Gastroesophageal sphincter (tissue), 4 donors: ENCODE measurements at places on chromosomes 7 and 10.

GRCh38 chr7:104973909-104974415, 40.0 kb upstream of the KMT2E start:
- ATAC-seq, result peak; percentile 17
- no peak overlapping the region for H3K4me3 ChIP-seq
- no peaks in the 10 kb centered on the region for H3K27me3 ChIP-seq
- H3K27ac ChIP-seq, result peak overlapping the region; percentile 73
- no peaks in the 10 kb centered on the region for H3K36me3 ChIP-seq
- H3K4me1 ChIP-seq, result peaks cover 60% of the 10 kb centered on the region

GRCh38 chr7:122965306-122965705, 30.2 kb downstream of the TAS2R16 start:
- H3K27me3 ChIP-seq, result no peaks in the 10 kb centered on the region
- H3K4me1 ChIP-seq, result no peaks in the 10 kb centered on the region
- no peaks in the 10 kb centered on the region for H3K36me3 ChIP-seq
- ATAC-seq, result no peak
- H3K4me3 ChIP-seq, result no peak overlapping the region

DNA sequence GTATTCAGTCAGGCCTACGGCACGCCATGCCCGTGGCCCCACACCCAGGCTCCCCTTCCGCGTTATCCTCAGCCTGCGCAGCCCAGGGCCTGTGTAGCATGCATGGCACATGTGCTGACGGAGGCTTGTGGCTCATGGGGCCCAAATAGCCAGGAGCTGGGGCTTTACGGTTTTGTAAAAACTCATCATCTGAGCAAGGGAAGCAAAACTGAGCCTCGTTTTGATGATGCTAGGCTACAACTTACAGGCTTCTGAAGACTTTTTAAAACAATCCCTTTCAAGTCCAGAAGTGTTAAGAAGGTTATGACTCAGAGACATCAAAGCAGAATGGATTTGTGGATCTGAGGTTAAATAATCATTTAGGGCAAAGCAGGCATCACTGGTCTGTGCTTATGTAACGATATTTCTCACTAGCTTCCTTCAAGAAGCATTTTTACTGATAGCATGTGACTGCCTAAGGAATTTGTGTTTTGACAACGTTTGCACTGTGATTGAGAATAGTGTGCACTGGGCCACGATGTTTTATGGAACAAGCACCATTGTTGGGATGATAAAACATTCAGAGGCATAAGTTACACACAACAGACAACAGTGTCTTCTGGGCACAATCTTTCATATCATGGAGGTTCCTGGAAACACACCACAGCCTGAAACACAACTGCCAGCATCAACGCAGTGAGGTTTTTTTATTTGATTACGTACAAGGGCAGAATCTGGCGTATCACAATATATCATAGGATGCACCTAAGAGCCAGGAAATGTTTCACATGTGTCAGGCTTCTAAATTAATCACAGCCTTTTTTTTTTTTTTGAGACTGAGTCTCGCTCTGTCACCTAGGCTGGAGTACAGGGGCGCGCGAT, 274.3 kb downstream of the CCDC3 start:
- H3K36me3 ChIP-seq, result no peaks in the 10 kb centered on the region
- ATAC-seq, result no peak
- peak overlapping the region; percentile 62 for H3K27ac ChIP-seq
- no peak overlapping the region for H3K4me3 ChIP-seq

DNA sequence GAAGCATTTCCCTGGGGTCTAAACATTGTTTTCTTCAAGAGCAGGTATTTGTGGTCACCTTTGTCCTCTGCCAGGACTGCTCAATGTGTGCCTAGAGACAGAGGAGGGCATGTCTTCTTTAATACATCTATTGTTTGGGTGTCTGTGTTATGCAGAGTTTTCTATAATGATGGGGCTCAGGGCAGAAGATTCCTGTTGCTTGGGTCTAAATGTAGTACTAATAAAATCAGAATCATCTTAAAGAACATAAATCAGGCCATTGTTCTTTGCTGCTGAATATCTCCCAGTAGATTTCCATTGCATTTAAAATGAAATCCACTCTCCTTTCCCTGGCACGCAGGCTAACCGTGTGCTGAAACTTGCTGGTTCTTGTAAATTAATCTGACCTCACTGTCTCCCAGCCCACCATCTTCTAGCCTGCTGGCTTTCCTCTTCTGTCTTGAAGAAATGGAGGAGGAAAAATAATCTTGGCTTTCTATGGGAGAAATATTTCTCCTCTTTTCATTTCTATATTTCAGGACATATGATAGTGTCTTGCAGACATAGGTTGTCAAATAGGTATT, 1396.8 kb downstream of the GATA3 start:
- H3K4me1 ChIP-seq, result no peaks in the 10 kb centered on the region
- H3K4me3 ChIP-seq, result no peak overlapping the region
- no peaks in the 10 kb centered on the region for H3K36me3 ChIP-seq
- ATAC-seq, result no peak
- H3K27me3 ChIP-seq, result no peaks in the 10 kb centered on the region

DNA sequence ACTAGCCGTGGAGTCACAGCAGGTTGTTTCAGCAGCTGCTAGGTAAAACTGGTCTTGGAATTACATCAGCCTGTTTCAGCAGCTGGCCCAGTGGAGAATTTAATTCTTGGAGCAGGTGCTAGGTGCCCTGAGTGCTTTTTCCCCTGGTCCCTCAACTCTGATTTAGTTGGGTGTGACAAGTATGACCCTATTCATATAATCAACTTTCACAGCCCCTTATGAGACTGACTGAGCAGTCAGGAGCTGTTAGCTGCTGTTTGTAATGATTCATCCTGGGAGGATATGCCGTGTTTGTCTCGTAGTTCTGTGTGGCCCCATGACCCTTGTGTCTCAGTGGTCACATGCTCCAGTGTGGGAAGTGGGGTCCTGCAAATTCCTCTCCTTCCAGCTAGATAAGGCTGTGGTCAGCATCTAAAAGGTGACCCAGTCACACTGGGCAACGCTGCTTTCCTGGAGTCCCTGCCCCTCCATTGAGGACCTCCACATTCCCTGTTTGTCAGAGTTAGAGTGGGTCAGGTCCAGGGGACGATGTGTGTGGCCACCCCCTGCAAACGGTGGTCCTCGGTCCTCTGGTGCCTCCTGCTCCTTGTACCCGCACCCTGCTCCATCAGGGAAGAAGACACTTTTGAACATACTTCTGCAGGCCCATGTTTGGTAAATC, 28.3 kb downstream of the TBATA start:
- ATAC-seq, result no peak
- no peak overlapping the region for H3K27ac ChIP-seq
- peaks cover 2% of the 10 kb centered on the region for H3K27me3 ChIP-seq
- no peaks in the 10 kb centered on the region for H3K4me1 ChIP-seq
- H3K36me3 ChIP-seq, result no peaks in the 10 kb centered on the region
- no peak overlapping the region for H3K4me3 ChIP-seq

DNA sequence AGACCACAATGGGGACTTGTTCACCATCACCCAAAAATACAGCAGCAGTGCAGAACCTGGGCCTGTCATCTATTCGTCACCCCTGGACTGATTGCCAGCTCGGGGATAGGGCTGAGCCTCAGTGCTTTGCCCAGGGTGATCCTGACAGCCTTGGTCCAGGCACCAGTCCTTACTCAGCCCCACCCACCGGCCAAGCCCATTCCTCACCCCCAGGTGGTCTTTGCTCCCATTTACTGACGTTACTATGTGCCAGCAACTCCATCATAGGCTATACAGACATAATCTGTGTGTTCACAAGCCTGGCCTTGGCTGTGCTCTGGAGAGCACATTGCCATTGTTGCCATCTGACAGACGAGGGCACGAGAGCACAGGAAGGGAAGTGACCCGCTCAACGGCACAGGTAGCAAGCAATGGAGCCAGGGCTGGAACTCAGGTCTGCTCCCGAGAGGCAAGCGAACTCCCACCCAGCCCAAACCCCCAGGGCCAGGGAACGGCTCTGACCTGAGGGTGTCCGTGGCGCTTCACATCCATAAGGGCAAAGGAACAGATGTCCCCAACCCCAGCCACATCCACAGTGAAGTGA, 6.8 kb downstream of the ATG9B start:
- peaks cover 93% of the 10 kb centered on the region for H3K27me3 ChIP-seq
- no peak for ATAC-seq
- H3K27ac ChIP-seq, result no peak overlapping the region
- H3K4me3 ChIP-seq, result no peak overlapping the region

- H3K27me3 ChIP-seq, result no peaks in the 10 kb centered on the region
- ATAC-seq, result no peak
- no peaks in the 10 kb centered on the region for H3K4me1 ChIP-seq
Observed at GRCh38 chr7:80450621-80451308, 61.1 kb downstream of the GNAT3 start.

DNA sequence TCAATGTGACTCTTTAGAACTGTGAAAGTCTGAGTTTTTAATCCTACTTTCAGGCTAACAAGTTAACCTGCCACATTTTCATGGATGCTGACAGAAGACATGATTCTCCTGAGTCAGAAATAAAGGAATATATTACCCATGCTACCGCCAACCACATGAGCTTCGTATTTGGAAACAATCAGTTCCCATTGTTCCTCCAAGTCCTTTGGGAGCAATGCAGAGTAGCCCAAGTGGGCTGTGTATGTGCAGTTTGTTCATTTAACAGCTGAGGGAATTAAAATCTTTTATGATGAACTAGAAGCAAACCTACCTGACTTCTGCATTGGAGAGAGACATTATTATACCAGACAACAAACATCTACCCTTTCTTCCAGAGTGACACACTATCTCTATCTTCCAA, 169.3 kb upstream of the BET1 start:
- no peak for ATAC-seq
- no peaks in the 10 kb centered on the region for H3K27me3 ChIP-seq
- no peaks in the 10 kb centered on the region for H3K4me1 ChIP-seq
- H3K4me3 ChIP-seq, result no peak overlapping the region

DNA sequence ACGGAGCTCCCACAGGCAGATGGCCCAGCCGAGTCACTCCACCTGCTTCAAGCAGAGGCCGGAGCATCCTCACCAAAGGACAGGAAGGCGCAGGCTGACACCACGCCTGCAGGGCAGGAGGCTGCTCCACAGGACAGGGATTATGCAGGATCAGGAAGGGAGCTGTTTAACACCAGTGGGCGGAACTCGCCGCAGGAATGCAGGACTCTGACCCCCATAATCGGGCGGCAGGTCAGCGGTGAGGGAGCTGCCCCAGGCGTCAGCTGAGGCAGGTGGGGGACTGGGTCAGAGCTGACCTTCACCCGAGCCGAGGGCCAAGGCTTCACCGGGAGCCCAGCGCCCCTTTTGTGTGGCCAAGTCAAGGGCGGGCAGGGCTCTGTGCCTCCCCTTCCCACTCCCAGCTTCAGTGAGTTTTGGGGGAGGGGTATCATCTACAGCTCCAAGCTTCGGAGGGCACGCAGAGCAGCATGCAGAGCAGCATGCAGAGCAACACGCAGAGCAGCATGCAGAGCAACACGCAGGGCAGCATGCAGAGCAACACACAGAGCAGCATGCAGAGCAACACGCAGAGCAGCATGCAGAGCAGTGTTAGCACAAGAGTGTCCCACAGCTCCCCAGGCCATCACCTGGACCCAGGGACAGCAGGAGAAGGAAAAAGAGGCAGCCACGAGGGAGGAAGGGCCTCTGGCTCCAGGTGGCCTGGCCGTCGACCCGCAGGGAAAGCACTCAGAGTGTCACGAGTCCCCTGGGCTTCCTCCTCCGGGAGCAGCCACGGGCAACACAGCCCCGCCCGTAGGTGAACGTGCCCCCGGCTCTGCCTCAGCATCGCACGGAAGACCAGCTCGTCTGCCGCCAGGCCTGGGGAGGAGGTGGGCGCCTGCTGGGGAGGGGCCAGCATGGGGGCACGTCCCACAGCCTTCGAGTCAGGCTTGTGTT, 151.7 kb upstream of the PPP2R2D start:
- H3K27ac ChIP-seq, result no peak overlapping the region
- H3K27me3 ChIP-seq, result peaks cover 64% of the 10 kb centered on the region
- peaks cover under 1% of the 10 kb centered on the region for H3K4me1 ChIP-seq

DNA sequence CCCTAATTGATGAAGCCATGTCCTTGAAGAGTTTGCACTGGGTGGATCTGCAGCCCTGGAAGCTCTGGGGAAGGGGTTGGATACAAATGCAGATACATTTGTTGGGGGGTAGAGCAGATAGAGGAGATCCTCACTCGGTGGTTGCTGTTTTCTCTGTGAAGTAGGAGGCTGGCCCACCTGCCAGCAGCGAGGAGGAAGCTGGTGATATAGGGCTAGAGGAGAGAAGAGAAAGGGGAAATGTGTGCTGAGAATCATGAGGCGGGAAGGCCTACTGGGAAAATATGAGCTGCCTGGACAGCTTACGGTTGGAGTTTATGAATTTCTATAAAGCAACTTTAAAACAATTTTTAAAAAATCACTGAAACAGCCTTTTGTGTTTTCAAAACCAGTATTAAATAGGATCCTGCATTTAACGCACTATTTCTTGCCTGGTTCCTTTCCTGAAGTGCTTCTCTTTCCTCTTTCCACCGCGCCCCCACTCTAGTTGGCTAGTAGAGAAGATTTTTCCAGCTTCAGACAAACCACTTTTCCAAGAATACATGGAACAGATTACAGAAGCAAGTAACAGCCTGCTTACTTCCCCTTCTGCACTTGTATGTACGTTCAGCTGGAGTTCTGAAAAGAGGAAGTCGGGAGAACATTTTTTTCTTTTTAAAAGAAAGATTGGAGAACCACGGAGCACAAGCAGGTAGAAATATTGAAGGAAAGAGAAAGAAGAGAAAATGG, 100.6 kb upstream of the GLCCI1 start:
- ATAC-seq, result no peak
- H3K4me1 ChIP-seq, result no peaks in the 10 kb centered on the region
- H3K27ac ChIP-seq, result peak overlapping the region; percentile 37

DNA sequence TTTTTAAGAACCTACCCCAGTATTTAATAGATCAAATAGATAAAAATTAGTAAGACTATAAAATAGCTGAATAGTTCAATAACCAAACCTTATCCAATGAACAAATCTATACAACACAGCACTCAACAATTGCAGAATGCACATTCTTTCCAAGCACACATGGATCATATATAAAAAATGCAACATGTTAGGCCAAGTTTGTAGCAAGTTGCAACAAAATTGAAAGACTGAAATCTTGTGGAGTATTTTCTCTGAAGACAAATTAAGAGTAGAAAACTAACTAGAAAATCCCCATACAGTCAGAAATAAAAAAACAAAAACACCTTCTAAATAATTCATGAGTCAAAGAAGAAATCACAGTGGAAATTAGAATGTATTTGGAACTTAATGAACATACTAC, 317.3 kb downstream of the PHTF2 start:
- no peaks in the 10 kb centered on the region for H3K27me3 ChIP-seq
- ATAC-seq, result no peak
- no peaks in the 10 kb centered on the region for H3K36me3 ChIP-seq
- no peak overlapping the region for H3K4me3 ChIP-seq

- H3K4me3 ChIP-seq, result no peak overlapping the region
- H3K4me1 ChIP-seq, result no peaks in the 10 kb centered on the region
- no peaks in the 10 kb centered on the region for H3K27me3 ChIP-seq
- no peak overlapping the region for H3K27ac ChIP-seq
- ATAC-seq, result no peak
Observed at GRCh38 chr7:3493499-3493898, 192.4 kb downstream of the SDK1 start.

DNA sequence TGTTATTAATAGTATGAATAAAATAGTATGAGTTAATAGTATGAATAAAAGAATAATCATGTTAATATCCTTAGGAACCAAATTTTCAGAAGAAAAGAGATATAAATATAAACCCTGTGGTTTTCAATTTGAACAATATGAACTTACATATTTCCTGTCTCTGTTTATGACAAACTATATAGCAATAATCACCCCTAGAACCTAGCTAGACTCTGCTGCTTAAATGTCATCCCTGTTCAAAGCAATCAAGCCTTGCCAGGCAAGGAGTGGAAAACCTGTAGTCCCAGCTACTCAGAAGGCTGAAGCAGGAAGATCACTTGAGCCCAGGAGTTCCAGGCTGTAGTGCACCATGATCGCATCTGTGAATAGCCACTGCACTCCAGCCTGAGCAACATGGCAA, 36.5 kb downstream of the P4HA1 start:
- H3K4me3 ChIP-seq, result no peak overlapping the region
- H3K36me3 ChIP-seq, result no peaks in the 10 kb centered on the region
- no peak overlapping the region for H3K27ac ChIP-seq
- H3K4me1 ChIP-seq, result no peaks in the 10 kb centered on the region
- no peaks in the 10 kb centered on the region for H3K27me3 ChIP-seq
